Nephron progenitor cell (in vitro differentiated cells): ENCODE measurements at places on chromosomes 7 and 10.
A peak's percentile ranks its signal among the peaks of the same experiment; 100 is the strongest.

GRCh38 chr7:29287366-29287765 is 92.8 kb downstream of the CHN2 start:
- DNase-seq: no peak

DNA sequence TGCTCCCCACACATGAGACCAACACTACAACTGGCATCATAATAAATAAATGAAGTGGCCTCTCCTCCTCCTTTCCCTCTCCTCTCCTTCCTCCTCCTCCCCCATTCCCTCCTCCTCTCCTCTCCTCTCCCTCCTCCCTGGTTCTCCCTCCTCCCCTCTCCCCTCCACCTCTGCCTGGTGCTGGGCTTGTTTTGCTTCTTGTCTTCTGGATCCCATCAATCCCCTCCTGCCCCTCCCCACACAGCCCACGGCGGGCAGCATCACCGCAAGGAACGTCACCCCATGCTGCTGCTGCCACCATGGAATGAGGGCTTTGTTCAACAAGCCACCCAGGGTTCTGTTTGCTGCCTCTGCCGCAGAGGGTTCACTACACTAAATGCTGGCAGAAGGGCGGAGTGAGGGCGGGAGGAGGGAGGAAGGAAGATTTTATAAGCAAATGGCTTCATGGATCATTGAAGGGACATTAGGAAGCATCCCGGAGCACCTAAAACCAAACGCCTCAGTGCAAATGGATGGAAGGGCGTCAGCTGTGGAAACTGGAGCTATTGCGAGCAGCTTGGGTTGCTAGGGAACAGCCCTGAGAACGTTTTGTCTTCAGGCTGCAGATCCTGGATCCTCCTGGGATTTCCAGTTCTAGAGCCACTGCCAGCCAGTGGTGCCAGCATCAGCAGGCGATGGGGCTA is 379.7 kb upstream of the ZMIZ1 start:
- DNase-seq: peak; percentile 20

GRCh38 chr7:126953461-126953860 is 299.3 kb downstream of the GRM8 start:
- no peak for DNase-seq

DNA sequence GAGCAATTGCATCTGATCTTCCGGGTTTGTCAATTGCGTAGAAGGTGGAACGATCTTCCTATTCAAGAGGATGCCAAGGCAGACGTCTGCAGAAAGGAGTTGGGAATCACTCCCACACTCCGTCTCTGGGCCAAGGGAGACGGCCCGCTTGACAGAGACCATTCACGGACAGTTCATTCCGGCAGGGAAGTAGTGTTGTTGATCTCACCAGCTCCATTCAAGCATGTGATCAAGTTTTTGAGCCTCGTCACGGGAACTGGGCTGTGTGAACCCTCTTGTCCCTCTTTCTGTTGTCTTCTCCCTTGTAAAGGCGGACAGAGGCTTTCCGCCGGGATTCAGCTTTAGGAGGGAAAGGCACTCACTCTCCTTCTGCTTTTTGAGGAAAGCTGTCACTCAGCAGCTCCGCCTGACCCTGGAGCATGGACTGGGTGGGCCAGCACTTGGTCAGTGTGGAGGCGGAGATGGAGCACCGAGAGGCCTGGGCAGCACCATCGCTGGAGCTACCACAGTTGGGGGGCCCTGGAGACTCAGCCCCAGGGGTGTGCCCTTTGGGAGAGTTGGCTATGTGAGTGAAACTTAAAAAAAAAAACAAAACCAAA is 44.9 kb downstream of the SPDYE5 start:
- no peak for DNase-seq

- DNase-seq: no peak
Observed at GRCh38 chr10:78602201-78602932, 466.4 kb upstream of the ZMIZ1 start.

- no peak for DNase-seq
Observed at GRCh38 chr10:100989088-100989487, 1.7 kb downstream of the TWNK start.

DNA sequence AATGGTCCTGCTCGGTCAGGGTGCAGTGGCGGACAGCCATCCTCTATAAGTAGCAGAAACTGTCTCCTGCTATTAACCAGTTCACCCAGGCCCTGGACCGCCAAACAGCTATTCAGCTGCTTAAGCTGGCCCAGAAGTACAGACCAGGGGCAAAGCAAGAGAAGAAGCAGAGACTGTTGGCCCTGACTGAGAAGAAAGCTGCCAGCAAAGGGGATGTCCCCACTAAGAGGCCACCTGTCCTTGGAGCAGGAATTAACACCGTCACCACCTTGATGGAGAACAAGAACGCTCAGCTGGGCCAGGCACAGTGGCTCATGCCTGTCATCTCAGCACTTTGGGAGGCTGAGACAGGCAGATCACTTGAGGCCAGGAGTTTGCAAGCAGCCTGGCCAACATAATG is 5.6 kb upstream of the NSUN5 start:
- DNase-seq: no peak

- DNase-seq: no peak
Observed at GRCh38 chr7:46764100-46764936, 817.6 kb downstream of the TNS3 start.

GRCh38 chr7:34133983-34134782 is 228.8 kb downstream of the BMPER start:
- DNase-seq: peak; percentile 82

- peak; percentile 44 for DNase-seq
Observed at GRCh38 chr10:124403548-124403947, 15.2 kb downstream of the OAT start.

DNA sequence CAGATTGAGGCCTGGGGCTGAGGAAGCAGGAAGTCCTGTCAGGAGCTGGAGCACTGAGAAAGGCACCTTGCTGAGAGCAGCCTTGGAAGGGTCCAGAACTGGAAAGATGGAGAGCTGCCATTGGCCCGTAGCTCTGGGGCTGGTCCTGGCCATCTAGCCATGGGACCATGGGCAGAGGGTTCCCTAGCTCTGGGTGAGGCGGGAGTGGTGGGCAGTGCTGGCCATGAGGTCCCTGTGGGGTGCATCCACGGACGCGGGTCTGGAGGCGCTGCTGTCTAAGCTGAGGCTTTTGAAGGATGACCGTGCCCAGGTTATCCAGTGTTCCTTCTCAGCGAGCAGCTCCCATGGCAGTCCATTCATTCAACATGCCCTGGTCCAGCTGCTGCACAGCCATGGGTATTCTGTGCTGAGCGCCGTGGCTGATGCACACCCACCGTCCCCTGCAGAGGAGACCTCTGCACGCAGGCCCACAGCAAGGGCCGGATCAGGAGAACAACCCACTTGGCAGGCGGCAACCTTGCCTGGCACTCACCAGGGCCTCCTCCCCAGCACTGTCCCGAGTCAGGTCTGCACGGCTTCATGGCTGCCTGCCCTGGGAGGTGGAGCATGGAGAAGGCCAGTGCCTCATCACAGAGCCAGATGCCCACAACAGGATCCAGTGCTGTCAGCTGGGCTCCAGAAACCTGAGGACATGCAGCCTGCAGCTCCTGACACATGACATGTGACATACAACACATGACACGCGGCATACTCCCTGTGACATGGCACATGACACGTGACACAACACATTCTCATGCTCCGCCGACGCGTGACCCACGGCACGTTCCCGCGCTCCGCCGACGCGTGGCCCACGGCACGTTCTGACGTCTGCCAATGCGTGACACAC is 121.9 kb downstream of the INPP5A start:
- DNase-seq: no peak

- DNase-seq: no peak
Observed at GRCh38 chr10:83919187-83919586, 220.1 kb upstream of the GHITM start.

DNA sequence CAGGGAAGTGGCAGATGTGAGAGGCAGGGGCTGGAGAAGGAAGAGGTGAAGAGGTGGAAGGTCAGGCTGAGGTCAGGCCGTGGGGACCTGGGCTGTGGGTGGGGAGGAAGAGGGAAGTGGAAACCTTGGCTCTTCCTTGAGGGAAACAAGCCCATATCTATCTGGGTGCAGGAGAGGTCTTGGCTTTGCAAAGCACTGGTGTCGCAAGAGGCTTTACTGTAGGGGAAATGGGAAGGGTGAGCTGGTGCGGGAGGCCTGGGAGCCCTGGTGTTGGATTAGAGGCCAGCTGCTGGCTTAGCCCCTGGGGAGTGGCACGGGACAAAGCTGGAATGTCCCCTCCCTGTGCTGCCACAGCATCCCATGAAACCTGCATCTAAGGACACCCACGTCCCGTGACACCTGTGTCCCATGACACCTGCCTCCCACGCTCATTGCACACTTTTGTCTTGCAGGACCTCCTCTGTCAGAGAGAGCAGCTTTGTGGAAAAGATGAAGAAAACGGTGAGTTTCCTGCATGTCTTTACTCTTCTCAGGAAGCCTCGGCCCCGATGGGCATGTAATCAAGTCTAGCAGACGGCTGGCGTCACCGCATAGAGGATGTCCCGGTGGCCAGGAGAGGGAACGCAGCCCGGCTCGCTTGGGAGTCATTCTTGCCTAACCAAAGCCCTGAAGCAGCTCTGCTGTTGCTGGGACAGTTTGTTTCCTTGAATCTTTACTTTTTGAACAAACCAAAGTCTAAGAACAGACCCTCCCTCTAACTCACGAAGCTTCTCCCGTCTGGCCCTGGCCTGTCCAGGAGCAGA is 22.2 kb downstream of the TMEM120A start:
- DNase-seq: peak; percentile 35

DNA sequence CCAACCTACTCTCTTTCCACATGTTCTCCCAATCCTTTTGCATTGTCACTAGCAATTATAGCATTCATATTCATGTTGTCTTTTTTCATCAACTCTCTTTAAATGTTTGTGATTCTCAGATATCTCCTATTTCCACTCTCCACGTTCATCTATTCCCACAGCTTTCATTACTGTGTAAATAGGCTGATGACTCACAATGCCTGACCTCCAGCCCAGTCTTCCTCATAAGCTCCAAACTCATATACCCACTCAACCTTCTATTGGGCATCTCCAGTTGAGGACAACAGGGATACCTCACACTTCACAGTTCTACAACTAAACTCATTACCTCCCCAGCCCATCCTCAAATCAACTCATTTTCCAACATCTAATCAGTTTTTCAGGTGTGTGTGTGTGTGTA is 194.1 kb downstream of the DGKI start:
- DNase-seq: no peak

GRCh38 chr7:55044791-55045190 is 26.0 kb downstream of the EGFR start:
- DNase-seq: no peak

DNA sequence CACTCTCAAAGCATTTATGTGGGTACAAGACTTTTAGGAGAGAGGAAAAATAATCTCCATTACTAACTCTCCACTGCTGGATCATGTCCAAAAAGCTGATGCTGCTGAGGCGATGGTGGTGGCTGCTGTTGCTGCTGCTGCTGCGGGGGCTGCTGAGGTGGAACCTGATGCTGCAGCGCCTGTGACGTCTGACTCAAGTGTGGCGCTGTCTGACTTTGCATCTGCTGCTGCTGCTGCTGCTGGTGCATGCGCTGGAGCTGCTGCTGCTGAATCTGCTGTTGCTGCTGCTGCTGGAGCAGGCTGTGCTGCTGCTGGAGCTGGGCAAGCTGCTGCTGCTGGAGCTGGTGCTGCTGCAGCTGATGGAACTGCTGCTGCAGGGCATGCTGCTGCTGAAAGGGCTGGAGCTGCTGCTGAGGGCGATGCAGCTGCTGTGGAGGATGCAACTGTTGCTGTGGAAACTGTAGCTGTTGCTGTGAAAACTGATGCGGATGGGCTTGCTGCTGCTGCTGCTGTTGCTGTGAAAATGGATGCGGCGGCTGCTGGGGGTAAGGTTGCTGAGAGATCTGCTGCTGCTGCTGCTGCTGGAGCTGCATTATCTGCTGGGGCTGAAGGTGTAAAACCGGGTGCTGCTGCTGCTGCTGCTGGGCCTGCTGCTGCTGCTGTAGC is 34.5 kb downstream of the PAXIP1 start:
- DNase-seq: no peak

- no peak for DNase-seq
Observed at GRCh38 chr7:107768263-107768662, 24.3 kb downstream of the CBLL1 start.

- DNase-seq: no peak
Observed at GRCh38 chr10:119893074-119893473, 544 bp downstream of the SEC23IP start.

DNA sequence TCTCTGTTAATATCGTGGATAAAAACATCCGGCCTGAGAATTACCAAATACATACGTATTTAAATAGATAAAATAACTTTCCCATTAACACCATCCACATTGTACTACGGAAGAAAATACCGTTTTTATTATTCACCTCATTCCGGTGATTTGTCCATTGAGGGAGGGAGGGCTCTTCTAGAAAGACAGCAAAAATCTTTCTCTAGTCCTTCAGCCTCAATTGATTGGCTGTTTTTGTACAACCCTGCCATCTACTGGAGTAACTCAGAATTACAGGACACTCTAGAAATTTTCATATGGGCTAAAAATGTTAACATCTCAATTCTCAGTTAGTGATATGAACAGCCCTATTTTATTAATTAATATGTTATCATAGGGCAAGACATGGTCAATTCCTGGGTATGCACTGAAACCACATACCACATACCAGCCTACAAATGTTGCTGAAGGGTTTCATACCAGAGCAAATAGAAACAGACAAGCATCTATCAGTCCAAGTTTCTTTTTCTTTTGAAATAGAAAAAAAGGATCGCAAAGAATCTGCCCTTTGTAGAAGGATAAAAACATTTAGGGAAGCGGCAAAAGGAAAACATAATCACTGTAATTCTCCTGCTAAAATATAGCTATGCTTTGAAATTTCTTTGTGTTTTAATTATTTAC is 55.8 kb upstream of the CDCA7L start:
- peak; percentile 26 for DNase-seq

DNA sequence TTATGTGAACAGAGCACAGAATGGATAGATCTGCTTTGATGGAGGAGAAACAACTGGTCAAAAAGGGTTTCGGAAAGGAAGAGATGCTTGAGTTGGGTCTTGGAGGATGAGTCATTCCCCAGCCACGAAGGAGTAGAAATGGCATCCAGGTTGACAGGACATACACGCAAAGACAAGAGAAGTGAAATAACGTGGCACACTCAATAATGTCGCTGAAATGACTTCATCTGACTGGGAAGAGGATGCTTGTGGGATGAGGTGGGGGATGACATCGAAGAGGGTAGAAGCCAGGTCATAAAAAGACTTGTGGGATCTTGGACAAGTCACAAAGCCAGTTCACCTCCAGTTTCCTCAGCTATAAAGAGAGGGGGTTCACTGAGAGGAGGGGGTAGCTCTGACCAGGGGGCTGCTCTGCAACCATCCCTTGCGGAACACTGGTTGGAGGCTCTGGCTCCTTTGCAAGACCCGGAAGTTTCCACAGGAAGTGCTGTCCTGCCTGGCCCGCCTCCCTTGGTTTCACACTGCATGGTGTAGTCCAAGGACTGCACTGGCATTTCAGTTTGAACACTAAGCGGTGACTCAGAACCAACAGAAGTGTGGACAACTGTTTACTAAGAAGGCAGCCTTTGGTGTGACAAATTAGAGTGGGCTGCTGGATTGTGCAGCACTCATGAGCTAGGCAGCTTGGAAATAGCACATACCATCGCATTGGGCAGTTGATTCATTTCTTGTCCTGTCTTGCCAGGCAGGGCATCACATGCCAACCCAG is 189.9 kb upstream of the ADO start:
- DNase-seq: no peak

DNA sequence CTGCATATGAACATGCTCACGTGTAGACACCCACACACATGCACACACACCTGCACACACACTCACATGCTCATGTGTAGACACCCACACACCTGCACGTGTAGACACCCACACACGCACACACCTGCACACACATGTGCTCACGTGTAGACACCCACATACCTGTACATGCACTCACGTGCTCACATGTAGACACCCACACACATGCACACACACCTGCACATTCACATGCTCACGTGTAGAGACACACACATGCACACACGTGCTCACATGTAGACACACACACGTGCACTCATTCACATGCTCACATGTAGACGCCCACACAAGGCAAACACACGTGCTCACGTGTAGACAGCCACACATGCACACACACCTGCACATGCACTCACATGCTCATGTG is 275.8 kb downstream of the PTPRN2 start:
- no peak for DNase-seq
